Fibroblast of skin of right biceps (primary cell): ENCODE measurements at places on chromosomes 2 and 18.

DNA sequence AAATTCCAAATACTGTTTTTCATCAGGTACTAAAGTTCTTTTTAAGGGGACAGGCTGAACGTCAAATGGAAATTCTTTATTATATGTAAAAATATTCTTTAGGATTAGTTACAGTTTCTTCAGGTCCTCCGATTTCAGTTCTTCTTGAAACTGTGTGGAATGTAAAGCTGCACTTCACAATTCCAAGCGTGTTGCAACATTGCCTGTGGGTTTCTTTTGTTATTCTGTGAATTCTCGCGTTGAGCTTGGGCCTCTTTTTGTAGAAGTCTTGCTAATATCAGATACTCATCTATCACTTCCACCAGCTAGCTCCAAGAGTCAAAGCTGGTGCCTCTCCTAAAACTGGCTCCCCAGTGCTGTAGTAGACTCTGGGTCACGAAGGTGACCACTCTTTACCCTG is 642.6 kb downstream of the METTL4 start:
- no peak for DNase-seq

GRCh38 chr2:233600386-233600785 is 17.0 kb upstream of the UGT1A8 start:
- no peak for DNase-seq

- DNase-seq = no peak
Observed at GRCh38 chr2:177207101-177207500, 5.5 kb upstream of the HNRNPA3 start.

DNA sequence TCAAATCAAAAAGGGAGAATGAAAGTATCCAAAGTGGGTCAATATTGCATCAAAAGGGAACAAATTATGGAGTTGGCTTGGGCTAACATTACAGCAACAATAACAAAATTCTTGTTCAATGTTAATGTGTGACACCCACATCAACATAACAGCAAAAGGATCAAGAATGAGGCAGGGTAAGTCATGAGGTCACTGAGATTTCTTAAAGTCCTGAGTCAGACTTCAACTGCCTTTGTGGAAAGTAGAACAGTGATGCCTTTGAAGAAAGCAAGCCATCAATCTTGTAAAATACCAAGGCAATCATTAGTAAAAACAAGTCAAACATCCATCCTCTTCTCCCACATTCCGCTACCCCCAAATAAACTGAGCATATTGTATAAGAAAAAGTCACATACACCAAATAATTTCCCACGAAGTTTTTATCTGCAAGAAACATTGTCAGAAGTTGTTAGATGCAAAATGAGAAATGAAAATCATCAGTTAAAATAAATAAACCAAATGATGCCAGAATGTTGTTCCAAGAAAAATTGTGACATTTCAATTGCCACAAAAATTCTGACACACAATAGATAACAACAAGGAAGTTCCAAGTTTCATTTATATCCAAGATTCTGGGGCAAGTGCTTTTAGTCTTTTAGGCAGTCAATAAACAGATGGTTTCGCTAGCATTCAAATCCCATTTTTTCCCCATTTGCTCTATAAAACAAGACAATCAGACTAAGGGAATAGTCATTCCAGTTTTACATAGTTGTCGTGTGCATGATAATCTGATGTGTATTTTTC is 216.1 kb upstream of the SETBP1 start:
- peak; percentile 25 for DNase-seq

GRCh38 chr2:119873350-119874315 is 113.9 kb downstream of the PTPN4 start:
- peak; percentile 36 for DNase-seq

DNA sequence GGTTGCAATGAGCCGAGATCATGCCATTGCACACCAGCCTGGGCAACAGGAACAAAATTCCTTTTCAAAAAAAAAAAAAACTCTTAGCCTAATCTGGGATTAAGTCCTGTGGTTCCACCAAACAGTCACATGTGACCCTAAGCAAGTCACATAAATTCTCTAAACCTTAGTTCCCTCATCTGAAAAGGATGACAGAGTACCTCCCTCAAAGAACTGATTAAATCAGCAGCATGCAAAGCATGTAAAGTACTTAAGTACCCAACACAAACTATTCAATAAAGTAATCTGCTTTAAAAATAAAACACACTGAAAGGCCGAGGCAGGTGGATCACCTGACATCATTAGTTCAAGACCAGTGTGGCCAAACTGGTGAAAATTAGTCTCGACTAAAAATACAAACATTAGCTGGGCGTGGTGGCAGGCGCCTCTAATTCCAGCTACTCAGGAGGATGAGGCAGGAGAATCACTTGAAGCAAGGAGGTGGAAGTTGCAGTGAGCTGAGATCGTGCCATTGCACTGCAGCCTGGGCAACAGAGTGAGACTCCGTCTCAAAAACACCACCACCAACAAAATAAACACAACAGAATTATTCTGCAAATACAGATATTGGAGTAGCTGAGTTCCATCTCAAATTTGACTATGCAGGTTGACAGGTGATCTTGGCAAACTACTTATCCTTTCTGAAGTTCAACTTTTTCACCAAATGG is 7.0 kb downstream of the USP34 start:
- DNase-seq = no peak

DNA sequence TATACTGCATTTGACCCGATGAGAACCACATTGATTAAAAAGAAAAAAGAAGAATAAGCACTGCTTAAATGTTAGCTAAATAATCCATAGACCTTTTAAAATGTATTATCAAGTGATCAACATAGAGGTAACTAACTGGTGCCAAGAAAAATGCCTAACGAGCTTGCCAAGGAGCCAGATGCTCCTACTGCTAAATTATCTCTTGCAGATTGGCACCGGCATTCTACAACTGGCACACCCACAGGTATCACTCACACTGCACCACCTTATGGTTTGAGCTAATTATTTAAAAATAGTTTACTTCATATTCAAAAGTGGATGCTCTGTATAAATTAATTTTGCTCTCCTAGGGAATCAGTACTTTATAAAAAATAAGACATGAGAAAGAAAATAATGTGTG is 341.6 kb upstream of the CDH7 start:
- no peak for DNase-seq

- DNase-seq = peak; percentile 76
Observed at GRCh38 chr2:193841384-193842150, 1646.8 kb upstream of the TMEFF2 start.

DNA sequence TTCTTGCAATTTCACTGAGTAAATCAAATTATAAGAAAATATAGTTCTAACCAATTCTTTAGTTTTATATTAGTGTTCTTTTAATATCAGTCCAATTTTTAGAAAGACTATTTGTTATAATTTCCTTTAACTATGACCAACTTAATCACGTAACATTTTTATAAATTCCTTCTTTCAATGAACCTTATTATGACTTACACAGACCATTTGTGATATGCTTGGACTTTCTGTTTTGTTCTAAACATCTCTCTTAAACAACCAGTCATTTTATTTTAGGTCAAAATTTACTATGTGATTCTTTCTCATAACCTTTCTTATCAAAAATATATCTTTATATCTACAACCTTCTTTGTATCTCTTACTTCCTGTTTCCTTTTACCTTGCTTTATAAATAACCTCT is 39.5 kb upstream of the DYNAP start:
- no peak for DNase-seq

DNA sequence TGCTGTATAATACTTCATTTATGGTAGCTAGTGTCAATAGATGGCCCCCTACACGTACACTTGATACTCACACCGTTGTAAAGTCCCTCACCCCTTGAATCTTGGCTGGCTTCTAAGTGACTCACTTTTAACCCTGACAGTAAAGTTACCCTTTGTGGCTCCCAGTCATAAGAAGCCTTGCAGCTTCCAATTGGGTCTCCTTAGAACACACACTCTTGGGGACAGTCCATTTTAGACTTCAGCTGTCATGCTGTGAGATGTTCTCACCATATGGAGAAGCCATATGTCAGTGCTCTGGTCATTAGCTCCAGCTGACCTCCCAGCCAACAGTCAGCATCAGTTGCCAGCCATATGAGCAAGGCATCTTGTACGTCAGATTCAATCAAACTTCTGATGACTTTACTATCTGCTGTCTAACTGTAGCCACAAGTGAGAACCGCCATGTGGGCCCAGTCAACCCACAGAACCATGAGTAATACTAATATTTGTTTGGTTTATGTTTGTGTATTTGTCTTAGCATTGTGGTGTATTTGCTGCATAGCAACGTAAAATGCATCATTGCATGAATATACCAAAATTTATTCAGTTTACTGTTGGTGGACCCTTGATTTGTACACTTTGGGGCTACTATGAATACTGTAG is 68.3 kb downstream of the PTPN4 start:
- peak; percentile 21 for DNase-seq

DNA sequence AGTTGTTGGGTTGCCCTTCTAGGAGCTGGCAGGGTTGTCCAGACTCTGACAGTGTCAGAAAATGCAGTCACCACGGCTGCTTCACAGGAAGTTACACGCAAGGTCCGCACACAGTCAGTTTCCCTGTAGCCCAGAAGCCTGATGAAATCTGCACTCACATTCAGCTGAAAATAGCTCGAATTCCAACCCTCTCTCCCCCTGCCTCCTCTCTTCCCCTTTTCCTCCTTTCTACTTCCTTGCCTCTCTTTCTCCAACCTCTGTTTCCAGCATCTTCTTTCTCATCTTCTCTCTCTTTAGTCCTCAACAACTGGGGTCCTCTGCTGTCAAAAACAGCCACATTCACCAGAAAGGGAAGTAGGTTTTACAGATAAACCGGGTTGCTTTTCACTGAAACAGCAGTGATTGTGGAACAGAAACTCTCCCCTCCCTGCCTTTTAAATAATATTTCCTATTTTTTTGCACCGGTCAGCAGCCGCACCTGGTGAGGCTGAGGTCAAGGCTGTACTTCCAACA is 69.3 kb downstream of the BCL11A start:
- peak; percentile 95 for DNase-seq

- DNase-seq = no peak
Observed at GRCh38 chr2:58709687-58710354, 468.7 kb upstream of the FANCL start.
